ENCODE measurements at places on chromosomes 1 and 21. TPM values are rescaled to one million over a fixed set of nuclear protein-coding genes. Genes with fewer than 3 reads are reported as not detected.

GRCh38 chr1:196584696-196585095, 23.5 kb downstream of the KCNT2 start:
- no peak for DNase-seq

- no peak for DNase-seq
Measured at GRCh38 chr1:37474697-37475379, 458 bp downstream of the ZC3H12A start.

GRCh38 chr1:179310721-179311120, 17.1 kb downstream of the SOAT1 start:
- DNase-seq: no peak

- no peak for DNase-seq
Measured at GRCh38 chr1:2274231-2274928, 46.3 kb downstream of the SKI start.

DNA sequence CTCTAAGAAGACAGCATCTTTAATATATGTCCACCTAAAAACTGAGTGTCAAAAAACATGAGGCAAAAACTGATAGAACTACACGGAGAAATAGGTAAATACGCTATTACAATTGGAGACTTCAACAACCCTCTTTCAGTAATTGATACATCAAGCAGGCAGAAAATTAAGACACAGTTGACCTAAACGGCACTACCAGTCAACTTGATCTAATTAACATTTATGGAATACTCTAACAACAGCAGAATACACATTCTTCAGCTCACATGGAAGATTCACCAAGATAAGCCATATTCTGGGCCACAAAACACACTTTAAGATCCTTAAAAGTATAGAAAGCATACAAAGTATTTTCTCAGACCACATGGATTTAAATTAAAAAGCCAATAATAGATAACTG, 137.6 kb downstream of the CLIC6 start:
- no peak for DNase-seq

GRCh38 chr1:17258116-17258757, 9.3 kb downstream of the PADI3 start:
- no peak for DNase-seq

DNA sequence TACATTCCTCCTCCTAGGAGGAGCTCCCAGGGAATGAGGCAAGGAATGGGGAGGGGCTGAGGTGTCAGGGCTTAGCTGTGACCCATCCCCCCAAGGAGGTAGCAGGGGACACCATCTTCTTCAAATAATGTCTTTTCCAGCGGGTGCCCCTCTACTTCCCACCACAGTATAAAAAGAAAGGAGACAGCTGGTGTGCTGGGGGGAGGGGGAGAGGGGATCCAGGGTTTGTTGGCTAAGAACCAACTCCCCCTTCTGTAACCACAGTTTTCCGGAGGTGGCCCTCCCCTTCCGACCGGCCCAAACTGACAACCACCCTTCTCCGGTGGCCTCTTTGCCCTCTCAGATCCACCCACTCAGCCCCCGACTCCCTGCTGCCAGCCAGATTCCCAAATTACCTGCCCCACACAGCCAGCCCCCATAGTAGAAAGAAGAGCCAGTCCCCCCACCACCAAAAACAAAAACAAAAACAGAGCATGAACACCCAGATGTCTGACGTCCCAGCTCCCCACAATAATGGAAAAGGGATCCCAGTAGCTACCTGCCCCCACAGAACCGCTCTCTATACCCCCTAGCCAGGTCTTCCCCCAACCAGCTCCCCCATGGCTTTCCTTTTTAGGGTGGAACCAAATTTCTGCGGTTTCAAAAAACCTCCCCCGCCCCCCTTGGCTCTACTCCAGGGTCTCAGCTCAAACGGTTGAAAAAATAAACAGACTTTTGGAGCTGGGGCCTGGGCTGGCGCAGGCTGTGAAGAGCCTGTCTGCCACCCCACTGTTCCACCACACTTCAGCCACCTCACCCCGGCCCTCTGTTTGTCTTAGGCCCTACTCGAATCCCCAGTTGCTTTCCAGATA, 2.1 kb downstream of the ARHGEF2 start:
- DNase-seq: no peak

DNA sequence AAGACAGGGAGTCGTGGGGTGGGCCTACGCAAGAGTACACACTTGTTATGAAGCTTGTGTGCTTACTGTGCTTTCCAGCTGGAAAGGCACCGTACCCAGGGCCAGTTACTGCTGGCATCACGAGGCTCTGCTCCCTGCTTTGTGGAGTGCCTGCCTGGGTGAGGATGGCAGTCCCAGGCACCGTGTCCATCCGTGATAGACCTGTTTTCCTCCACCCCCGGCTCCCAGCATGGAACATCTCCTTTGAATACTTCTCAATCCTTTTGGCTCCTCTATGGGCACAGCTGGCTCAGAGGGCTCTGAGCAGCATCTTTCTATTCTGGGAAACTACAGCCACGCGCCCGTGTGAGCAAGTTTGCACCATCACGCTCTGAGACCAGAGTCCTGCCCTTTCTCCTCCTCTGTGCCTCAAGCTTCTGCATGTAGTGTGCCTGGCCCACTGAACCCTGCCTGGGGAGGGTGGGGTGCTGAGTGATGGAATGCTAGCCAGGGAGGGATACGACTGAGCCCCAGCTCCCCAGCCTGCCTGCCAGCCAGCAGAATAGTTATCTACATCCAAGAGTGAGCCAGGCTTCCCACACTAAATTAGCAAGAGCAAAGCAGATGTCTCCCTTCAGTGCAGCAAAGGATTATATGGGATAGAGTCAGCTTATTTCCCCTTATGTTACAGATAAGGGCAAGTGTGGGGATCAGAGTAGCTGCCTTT, 7.1 kb upstream of the TNR start:
- DNase-seq: no peak

GRCh38 chr21:31398574-31398973, 54.5 kb upstream of the TIAM1 start:
- DNase-seq: no peak

DNA sequence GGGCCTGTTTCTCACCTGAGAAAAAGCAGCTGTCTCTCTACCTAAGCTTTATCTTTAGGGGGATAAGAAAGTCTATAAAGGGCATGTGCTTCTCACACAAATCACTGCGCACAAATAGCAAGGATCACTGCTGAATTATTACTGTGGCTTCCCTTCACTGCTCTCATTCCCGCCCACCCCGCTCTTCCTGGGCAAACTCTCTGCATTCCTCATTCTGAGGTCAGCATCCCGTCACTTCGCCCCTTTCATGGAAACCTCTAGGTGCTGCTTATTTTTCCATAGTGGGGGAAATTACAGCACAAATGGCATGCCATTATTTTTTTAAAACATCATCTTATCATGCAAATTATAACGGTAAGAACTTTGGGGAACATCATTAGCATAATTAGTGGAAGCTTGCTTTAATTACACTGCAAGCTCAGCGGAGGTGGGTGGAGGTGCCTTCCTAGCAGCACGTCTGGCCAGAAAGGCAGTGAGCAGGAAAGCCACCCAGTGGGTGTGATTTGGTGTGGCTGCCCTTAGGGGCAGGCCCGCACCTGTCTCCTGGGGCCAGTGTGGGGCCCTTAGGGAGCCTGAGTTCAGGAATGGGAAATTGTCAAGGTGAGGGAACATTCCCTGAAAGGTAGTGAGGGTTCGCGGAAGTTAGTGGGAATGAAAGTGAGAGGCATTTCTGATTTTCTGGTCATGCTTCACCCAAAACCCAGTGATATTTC, 105.9 kb downstream of the LAMC2 start:
- DNase-seq: no peak

The HOOK1 gene
- polyA plus RNA-seq: 60.1 TPM

Data from renal cortex interstitium (tissue), 15 donors.